Testis (tissue), 5 donors: ENCODE measurements at places on chromosomes 4 and X. TPM values are rescaled to one million over a fixed set of nuclear protein-coding genes. Genes with fewer than 3 reads are reported as not detected.

Gene TMEM150C
- 7.2 TPM for total RNA-seq

Gene GUCY1A1
- total RNA-seq = 4.6 TPM

Gene CENPVL2
- 11.1 TPM for total RNA-seq

Gene FRG2
- total RNA-seq = not detected

Gene CENPI
- total RNA-seq = 2.5 TPM

Gene MPP1
- 36.4 TPM for total RNA-seq

Gene ZNF41
- 8.1 TPM for total RNA-seq

Gene PAK3
- total RNA-seq = 14.1 TPM

Gene LONRF3
- 8.5 TPM for total RNA-seq

Gene S100P
- total RNA-seq = 2.1 TPM

Gene PAGE2
- 31.4 TPM for total RNA-seq

Gene ZNF330
- total RNA-seq = 22.8 TPM

Gene PDE5A
- total RNA-seq = 25.3 TPM

Gene NIPAL1
- total RNA-seq = 0.79 TPM

Gene GYPB
- total RNA-seq = not detected

Gene TFE3
- total RNA-seq = 66.0 TPM

Gene TCP11X1
- total RNA-seq = 0.31 TPM

Gene TLR1
- 2.8 TPM for total RNA-seq

Gene CCSER1
- 82.8 TPM for total RNA-seq

Gene TMPRSS11B
- not detected for total RNA-seq

Gene AFP
- total RNA-seq = not detected
